Stimulated activated CD4-positive, alpha-beta T cell treated with anti-CD3 and anti-CD28 coated beads, Interleukin-1b, Interleukin-23, amount 100 ng/mL, for 4 hours (primary cell): ENCODE measurements at places on chromosomes 3 and 15.

DNA sequence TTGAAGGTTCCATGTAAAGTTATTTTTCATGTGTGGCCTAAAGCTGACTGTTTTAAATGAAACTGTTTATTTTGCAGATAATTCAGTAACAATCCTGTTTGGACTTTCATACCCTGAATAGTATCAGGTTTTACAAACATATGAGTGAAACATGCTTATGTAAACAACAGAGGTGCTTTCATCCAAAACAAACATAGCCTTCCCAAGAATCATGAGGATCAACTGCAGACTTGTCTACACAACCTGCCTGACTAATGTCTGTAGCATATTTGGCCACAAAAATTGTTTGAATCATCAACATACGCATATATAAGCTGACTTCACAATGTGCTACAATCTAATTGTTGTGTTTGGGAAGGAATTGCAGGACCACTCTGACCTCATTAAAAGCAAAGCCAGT, 190.4 kb downstream of the DIPK2A start:
- no peak for DNase-seq

DNA sequence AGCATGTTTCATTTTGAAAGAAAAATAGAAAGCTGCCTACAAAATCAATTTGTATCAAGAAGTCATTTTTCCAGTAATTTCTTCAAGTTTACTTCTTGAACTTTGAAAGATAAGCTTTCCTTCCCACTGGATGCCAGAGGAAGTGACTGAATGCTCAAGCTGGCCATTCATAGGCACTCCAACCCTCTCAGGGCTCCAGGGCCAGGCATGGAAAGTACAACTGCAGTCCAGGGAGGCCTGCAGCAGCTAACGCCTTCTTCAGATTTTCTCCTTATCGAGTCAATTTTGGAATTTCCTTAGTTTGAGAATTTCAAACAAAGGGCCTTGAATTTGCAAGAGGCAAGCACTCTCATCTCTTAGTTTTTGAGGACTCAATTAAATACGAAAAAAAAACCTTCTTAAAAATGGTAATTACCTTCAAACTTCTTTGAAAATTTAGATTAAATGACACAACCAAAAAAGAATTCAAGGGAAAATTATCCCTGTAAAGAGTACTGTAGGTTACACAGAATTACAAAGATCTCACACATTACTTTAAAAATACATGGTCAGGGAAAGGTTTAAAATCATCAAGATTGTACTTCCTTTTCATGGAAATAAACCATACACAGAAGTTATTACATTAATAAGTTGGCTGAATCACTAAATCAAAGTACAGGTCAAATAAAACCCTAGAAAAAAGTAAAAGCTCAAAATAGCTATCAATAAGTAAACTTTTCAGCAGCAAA, 2.5 kb downstream of the UBP1 start:
- no peak for DNase-seq

GRCh38 chr15:93217343-93217742, 128.3 kb upstream of the RGMA start:
- DNase-seq, result no peak

GRCh38 chr3:154095832-154096421, 25.3 kb upstream of the ARHGEF26 start:
- no peak for DNase-seq

DNA sequence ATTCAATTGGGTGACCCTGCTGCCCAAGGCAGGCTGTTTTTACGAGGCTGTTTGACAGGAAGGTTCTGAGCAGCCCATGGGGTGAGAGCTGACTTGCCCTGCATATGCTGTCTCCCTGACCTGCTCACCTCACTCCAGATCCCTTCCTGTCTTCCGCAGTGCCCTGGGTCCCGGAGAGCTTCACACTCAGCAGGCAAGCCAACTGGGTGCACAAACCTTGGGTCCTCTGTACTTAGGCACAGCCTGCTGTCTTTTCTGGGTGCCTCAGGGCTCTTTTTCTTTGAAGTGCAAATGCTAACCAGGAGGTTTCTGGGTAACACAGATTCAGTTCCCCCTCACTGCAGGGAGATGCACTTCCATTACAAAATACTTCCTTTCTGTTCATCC, 32.8 kb downstream of the ZXDC start:
- no peak for DNase-seq

DNA sequence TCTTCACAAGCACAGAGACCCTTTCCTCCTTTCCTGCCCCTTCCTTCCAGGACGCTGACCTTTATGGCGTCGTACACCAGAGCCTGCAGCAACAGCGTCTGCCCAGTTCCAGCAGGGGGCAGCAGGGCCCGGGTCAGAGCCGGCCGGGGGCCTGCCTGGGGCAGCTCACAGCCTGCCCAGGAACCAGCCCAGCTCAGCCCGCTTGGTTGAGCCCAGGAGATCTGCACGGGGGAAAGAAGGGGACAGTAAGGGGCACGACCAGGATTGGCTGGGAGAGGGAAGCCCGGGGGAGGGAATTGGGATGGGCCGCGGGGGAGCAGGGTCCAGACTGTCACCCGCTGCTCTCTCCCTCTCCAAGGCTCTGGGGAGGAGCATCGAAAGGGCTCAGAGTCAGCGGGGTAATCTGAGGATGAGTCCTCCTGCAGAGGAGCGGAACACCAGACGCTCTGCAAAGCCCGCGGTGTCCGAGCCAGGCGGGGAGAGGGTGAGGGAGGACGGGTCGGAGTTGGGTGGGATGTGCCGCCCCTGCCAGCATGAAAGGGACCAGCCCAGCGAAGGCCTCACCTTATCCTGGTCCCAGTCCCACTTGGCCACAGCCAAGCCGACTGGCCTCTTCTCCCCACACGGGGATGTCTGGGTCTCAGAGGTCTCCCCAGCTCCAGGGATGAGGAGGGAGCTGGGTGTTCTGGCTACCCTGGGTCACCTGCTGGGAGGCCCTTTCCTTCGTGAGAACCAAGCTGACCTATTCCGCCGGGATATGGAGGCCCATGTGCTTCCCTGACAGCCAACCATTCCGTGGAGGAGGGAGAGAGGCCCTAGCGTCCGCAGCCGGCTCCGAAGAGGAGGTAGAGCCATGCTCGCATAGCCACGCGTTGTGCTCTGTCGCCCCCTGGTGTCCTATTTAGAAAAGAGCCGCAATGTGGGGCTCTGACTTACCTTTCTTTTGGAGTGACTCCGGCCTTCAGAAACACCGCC, 7.4 kb upstream of the IGDCC3 start:
- DNase-seq, result peak; percentile 78

GRCh38 chr3:11567516-11568467, 75.9 kb downstream of the VGLL4 start:
- no peak for DNase-seq

DNA sequence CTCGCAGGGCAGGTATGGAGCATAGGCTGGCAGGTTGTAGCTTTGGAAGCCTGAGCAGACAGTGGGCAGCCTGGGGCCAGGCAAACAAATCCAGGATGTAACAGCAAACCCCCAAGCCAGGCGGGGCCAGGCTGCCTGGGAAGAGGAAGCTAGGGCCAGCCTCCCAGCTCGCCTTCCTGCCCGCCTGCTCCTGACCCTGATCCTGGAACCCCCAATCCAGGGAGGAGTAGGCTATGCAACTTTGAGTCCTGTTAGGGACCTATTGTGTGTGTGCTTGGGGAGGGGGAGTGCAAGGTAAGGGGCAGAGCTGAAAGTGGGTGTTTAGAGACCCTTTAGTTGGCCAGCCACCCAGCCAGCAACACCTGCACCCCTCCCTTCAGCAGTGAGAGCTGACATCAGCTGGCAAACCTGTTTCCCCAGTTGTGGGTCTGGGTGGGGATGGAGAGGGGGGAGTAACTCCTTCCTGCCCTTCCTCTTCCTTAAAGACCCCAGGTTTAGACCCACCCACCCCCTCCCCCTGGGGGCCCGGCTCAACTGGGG, 2.5 kb downstream of the NBEAL2 start:
- DNase-seq, result no peak

DNA sequence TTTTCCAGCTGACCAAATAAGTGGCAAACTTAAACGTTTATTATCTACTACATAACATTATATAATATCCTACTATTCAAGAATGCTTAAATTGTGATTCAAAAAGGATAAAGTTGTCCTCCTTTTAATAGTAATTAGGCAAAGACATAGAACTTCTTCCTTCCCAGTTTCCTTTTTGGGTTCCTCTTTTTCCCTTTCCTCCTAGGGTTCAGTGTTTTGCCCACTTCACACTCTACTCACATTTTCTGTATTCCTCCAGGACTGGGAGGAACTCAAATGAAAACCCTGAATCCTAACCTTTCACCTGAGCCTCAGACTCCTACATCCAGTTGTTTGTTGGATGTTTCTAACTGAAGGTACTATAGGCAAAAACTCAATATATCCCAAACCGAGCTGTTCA, 132.5 kb downstream of the PEAK1 start:
- no peak for DNase-seq

GRCh38 chr3:189474944-189475343, 156.2 kb upstream of the TP63 start:
- DNase-seq, result no peak

GRCh38 chr3:78421247-78421966, 1346.4 kb downstream of the ROBO1 start:
- no peak for DNase-seq

DNA sequence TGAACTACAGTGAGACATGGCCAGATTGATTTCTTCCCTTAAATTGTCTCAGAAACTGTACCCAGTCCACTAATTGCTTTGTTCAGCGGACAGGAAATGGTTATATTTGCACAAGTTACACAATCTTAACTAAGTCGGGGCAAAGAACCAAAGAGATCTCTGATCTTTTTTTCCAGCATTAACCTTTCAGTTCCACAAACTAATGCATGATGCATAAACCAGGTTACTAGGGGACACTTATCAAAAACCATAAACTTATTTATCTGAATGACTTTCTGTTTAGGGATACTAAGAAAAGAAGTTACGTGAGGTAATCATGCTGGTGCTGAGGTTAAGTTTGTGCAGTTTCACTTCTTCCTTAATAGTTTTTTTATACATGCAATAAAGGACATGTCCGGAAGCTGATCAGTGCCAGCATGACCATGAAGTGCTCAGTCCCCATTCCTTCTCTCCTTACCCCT, 22.4 kb downstream of the FNDC3B start:
- no peak for DNase-seq

DNA sequence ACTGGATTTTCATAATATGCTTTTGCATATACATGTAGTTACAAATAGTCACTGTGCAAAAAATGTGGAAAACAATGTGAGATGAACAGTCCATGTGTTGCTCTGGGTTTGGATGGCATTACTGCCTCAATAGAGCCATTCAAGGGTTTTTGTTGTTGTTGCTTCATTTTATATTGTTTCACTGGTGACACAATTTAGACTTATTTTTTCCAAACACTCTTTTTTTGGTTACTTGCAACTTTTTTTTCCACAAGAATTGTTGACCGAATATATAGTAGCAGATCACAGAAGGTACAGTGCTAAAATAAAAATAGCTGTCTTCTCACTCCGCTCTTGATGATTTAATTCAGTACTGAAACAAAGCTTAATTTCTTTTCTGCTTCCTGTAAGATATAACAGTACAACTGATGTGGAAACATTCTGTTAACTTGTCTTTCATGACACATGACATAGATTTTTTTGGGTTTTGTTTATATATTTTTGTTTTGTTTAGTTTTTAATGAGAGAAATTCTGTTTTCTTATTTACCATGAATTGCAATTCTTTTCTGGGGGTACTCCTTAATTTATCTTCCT, 618.6 kb downstream of the NAALADL2 start:
- DNase-seq, result no peak

- DNase-seq, result peak; percentile 11
These were observed 40.7 kb downstream of the LDHAL6B start for GRCh38 chr15:59247364-59247763.

DNA sequence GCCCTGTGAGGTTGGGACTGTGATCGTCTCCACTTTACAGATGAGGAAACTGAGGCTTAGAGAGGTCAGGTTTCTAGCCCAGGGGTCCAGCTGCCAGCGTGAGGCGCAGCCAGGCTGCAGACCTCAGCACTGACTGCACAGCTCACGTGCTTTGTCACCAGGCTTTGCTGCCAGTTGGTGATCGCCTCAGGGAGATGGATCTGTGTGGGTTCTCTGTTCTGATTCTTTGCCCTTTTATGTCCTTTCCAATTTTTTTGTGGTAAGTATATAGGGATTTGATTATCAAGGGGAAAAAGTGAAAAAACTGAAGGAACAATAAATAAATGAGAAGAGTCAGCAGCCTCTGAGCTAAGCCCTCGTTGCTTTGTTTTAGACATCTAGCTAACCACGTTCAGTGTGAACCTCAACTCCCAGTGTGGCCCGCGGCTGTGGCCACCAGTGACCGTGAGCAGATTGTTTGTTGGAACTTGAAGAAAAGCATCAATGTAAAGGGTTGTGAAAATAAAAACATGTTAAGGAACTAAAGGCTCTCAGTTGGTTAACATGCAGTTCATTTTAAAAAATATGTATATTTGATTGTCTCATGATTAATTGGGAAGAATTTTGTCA, 117.6 kb downstream of the PDE8A start:
- no peak for DNase-seq

- no peak for DNase-seq
These were observed 405.9 kb upstream of the ZNF385D start for GRCh38 chr3:22156868-22157267.

- no peak for DNase-seq
These were observed 40.9 kb downstream of the CHST2 start for GRCh38 chr3:143160437-143160836.

DNA sequence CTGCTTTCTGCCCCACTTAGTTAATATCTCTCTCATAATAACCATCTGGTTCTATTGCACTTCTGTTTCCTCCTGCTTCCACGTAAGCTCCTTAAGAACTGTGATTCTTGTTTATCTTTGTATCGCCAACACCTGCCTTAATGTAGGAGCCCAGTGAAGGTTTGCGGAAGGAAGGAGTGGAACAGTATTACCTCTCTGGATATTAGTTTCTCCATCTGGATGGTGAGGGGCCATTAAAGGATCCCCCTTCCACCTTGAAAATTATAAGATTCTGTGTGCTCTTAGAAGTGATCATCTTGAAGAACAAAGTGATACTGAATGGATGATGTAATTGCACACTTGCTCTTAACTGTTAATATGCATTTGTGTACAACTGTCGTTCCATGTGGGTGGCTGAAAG, 2.2 kb downstream of the CHRNA5 start:
- DNase-seq, result no peak

DNA sequence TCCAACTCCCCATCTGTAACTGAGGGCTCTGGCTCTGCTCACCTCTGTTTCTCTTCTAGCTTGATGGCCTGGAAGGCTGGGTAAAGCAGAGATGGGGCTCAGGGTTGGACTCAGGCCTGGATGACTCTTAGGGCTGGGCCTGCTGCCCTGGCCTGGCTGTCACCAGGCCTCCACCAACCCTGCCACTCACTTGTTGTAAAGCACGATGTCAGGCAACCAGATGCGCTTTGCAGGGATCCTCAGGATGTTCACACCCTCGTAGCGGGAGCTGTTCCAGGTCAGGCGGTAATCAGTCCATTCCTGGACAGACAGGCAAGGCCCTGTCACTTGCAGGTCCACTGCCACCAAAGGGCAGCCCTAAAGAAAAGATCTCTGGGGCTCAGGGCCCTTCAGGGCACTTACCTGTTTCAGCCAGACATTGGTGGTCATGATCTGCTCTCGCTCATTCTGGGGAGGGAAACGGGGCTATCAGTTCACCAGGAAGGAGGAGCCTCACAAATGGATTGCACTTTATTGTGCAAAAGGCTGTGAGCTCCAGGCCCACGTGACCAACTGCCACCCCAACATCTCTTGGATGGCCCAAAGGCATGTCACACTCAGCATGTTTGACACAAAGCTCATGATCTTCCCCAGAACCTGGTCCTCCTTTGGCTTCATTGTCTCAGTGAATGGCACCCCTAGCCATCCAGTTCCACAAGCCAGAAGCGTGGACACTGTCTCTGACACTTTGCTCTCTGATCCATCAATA, 9.9 kb downstream of the CHRNB4 start:
- no peak for DNase-seq

GRCh38 chr15:29880886-29881285, 58.6 kb upstream of the TJP1 start:
- no peak for DNase-seq

GRCh38 chr15:29838352-29839010, 16.2 kb upstream of the TJP1 start:
- DNase-seq, result no peak
